ENCODE measurements at places on chromosomes 13 and 19.

GRCh38 chr13:33624740-33625139 is 193.2 kb upstream of the RFC3 start:
- DNase-seq: no peak

GRCh38 chr13:91454666-91455065 is 56.2 kb downstream of the GPC5 start:
- no peak for DNase-seq

GRCh38 chr13:95418946-95419345 is 117.7 kb upstream of the ABCC4 start:
- DNase-seq: no peak

- no peak for DNase-seq
Measured at GRCh38 chr19:39430675-39431593, 4.8 kb downstream of the RPS16 start.

- peak; percentile 43 for DNase-seq
Measured at GRCh38 chr19:46728693-46729339, 11.9 kb upstream of the PRKD2 start.

DNA sequence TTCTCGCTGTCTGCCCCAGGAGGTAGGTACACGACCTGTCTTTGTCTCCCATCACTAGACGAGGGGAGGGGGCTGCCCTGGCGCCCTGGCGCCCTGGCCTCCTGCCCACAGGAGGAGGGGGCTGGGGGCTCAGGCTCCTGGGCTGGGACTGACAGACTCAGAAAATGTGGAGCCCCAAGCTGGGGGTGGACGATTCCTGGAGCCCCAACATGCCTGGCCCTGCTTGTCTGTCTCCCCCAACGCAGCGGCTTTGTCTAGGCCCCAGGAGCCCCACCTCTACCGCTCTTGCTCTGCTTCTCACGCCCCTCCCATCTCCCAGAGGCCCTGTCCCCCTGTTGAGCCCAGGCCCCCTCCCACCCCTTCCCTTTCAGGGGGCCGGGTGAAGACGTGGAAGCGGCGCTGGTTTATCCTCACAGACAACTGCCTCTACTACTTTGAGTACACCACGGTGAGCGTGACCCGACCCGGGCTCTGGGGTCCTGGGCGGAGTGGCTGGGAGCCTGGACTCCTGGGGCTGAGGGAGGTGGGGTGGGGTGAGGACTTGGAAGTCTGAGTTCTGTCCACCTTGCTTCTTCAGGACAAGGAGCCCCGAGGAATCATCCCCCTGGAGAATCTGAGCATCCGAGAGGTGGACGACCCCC is 8.6 kb downstream of the CYTH2 start:
- DNase-seq: no peak

- peak; percentile 82 for DNase-seq
Measured at GRCh38 chr19:18232540-18233223, 6.4 kb upstream of the PDE4C start.

DNA sequence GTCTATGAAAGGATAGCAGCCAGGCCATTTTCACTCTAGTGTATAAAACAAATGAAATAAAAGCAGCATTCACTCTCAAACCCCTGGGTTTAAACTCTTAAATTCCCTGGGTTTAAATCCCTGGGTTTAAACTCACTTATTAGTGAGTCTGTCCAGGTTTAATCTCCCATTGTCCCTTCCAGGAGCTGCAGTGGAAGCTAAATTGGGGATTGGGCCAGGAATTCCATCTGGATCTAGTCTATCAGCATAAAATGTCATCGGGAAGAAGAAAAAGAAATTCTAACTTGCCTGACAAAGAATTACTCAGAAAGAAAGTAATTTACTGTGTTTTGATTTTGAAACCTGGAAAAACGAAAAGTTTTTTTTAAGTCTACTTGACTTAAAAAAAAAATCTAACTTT is 54.8 kb downstream of the FRY start:
- DNase-seq: no peak

All from neuronal stem cell (in vitro differentiated cells).